CD14-positive monocyte (primary cell): ENCODE measurements at places on chromosomes 16 and 17.

DNA sequence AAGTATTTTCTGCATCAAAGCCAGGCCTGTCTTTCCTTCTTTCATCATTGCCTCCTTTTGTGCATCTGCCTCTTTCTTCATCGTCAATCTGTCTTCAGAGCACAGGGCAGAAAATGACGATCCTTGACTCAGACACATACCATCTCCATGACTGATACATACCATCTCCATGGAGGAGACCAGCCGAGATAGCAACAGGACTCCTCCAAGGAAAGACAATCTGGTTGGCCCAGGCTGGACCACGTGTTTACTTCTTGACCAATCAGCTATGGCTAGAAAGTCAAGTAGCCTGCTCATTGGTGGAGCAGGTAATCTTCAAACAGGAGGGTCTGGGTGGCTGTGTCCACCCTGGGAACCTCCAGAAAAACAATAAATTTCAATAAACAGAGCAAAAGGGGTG lies 164.6 kb downstream of the CPPED1 start:
- DNase-seq, result no peak

- no peak for DNase-seq
These were observed 5.6 kb downstream of the DECR2 start for GRCh38 chr16:407253-407652.

- DNase-seq, result no peak
These were observed 35.2 kb downstream of the TBX4 start for GRCh38 chr17:61487161-61487988.

- no peak for DNase-seq
These were observed 287.6 kb upstream of the CDH11 start for GRCh38 chr16:65409510-65409909.

GRCh38 chr17:42441371-42442195 lies 17.1 kb upstream of the ATP6V0A1 start:
- DNase-seq, result no peak

DNA sequence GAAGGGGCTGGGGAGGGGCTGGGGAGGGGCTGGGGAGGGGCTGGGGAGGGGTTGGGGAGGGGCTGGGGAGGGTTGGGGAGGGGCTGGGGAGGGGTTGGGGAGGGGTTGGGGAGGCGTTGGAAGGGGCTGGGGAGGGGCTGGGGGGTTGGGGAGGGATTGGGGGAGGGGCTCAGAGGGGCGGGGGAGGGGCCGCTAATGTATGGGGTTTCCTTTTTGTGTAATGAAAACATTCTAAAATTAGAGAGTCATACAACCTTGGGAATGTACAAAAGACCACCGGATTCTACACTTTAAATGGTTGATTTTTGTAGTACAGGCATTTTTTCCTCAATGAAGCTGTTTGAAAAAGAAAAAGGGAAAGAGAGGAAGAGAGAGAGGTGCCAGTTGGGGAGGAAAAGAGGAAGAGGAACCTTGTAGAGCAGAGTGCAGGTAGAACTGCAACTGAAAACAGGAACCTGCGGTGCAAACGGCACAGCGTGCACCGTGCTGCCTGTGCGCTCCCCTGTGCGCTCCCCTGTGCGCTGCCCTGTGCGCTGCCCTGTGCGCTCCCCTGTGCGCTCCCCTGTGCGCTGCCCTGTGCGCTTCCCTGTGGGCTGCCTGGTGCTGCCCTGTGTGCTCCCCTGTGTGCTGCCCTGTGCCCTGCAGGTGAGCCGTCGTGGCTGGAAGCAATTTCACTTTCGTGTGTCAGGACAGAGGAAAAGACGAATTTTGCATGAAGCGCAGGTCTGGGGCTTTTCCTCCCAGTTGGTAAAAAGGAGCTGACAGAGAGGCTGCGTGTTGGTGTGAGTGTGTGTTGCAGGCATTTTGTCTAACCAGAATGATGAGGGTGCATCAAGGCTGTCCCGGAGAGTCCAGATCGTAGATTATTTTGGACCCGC lies 40.8 kb downstream of the METRNL start:
- peak; percentile 89 for DNase-seq

DNA sequence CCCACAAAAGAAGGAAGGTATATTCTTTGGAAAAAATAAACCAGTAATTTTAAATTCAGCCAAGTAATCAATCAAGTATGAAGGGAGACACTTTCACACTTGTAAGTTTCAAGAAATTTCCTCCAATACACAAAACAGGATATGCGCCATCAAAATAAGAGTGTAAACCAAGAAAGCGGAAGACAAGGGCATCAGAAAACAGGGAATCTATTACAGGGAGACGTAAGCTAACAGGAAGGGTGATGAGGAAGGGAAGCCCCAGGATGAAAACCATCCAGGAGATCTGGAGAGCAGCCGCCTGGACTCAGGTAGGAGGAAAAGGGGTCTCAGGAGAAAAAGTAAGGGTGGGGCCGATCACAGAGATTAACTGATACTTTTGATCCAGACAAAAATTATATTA lies 31.8 kb upstream of the PITPNM3 start:
- no peak for DNase-seq

- no peak for DNase-seq
These were observed 4.2 kb downstream of the C16orf90 start for GRCh38 chr16:3490911-3491629.

DNA sequence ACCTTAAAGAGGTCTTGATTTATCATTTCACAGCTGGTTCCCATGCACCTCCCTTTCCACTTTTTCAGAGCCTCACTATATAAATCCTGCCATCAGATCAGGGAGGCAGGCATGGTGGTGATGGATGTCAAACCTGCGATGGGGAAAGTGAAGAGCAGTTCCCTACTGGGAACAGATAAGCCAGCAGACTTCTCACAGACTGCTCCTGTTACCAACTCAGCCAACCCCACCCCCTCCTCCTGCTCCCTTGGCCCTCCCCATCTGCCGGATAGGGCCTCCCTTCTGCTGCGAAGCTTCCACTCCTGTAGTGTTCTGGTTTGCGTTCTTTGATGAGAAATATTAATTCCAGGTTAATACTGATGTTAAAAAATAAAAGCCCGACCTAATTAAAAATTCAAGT lies 232.1 kb downstream of the STX8 start:
- DNase-seq, result no peak

GRCh38 chr17:82961366-82962162 lies 117.8 kb upstream of the METRNL start:
- no peak for DNase-seq

- no peak for DNase-seq
These were observed 70.8 kb downstream of the MMD start for GRCh38 chr17:55350825-55351205.

GRCh38 chr17:3043737-3044365 lies 19.6 kb downstream of the OR1D5 start:
- no peak for DNase-seq

- DNase-seq, result no peak
These were observed 1.7 kb upstream of the KPNA2 start for GRCh38 chr17:68033636-68034451.

DNA sequence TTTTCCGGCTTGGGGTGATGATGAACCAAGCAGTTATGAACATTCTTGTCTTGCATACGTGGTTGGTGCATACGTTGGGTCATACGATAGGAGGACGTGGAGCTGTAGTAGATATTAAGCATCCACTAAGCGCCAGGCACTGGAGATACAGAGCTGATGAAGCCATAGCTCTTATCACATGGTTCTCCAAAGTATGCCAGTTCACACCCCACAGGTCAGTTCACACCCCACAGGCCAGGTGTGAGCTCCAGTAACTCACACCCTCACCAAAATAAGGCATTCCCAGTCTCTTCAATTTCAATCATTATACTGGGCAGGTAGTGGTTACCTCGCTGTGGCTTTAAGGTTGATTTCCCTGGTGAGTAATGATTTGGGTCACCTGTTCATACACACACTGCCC lies 335.5 kb downstream of the FOXL1 start:
- no peak for DNase-seq

DNA sequence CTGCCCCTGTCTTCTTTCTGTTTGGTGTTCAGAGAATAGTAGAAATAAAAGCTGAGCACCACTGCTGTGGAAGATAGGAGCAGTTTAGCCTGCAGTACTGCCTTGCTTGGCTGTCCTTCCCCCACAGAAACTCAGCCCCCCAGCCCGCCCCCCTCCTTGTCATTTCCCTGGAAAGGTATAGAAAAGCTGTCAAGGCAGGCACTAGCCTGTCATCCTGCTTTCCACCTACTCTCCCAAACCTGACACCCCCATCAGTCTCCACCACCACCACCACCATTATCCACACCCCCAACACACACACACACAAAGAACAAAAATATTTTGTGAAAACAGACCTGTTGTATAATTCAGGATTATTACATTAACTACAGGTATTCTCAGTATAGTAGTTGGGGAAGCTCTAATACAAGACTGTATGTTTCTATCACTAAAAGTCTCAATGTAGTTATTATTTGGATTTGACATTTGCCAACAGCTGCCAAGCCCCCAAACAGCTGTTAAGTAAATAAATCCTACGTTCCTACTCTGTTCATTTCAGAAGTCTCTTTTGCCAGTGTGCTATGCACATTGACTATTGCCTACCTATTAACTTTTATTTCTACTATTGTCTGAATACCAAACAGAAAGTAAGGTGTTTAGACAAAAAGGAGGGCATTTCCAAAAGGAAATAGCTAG lies 128.8 kb downstream of the CYB561 start:
- no peak for DNase-seq

DNA sequence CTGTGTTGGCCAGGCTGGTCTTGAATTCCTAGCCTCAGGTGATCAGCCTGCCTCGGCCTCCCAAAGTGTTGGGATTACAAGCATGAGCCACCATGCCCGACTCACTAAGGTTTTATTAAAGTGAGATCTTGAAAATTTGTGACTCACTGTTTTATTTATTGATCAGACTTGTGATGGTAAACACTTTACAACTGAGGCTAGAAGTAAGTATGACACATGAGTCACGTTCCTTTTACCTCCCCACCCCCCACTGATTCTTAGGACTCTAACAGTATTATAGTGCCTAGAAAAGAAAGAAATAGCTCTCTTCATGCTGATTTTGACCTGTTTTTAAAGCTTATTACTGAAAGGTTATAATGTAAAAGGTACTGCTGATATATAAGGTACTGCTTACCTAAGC lies 160.6 kb downstream of the TANC2 start:
- DNase-seq, result no peak

DNA sequence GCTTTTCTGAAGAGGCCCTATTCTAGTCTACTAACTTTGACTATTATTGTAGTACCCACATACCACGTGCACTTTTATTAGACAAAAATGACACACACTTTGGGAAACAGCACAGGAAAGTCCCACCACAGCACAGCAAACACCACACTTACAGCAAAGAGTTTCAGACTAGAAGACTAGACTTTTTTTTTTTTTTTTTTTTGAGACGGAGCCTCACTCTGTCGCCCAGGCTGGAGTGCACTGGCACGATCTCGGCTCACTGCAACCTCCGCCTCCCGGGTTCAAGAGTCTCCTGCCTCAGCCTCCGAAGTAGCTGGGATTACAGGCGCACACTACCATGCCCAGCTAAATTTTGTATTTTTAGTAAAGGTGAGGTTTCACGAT lies 20.1 kb downstream of the YWHAE start:
- no peak for DNase-seq

- no peak for DNase-seq
These were observed 14.9 kb downstream of the CDIP1 start for GRCh38 chr16:4523686-4524085.

- no peak for DNase-seq
These were observed 146.4 kb downstream of the RBFOX3 start for GRCh38 chr17:79464318-79465010.

DNA sequence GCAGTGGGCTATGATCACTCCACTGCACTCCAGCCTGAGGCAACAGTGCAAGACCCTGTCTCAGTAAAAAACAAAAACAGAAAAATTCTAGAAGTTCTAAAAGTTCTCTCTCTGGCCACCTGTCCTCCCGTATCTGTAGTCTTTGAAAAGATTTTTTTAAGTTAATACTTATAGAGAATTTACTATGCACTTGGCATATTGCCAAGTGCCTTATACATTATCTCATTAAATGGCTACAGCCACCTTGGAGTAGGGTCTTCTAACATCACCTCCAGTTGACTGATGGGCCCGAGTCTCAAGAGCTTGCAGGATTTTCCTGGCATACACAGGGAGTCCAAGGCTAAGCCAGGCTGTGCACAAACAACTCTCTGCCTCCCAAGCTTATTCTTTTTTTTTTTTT lies 44.7 kb downstream of the TMEM186 start:
- DNase-seq, result no peak

- no peak for DNase-seq
These were observed 86.8 kb downstream of the NPIPB11 start for GRCh38 chr16:29319726-29320125.

- DNase-seq, result no peak
These were observed 646 bp downstream of the HIC1 start for GRCh38 chr17:2055292-2056205.

- DNase-seq, result peak; percentile 25
These were observed 52.0 kb upstream of the CCL2 start for GRCh38 chr17:34203018-34203638.

GRCh38 chr17:69122065-69122464 lies 19.6 kb downstream of the ABCA6 start:
- DNase-seq, result no peak

GRCh38 chr17:7836596-7837407 lies 2.8 kb downstream of the KDM6B start:
- DNase-seq, result peak; percentile 98

GRCh38 chr16:27175888-27176287 lies 27.4 kb upstream of the KDM8 start:
- DNase-seq, result no peak

- DNase-seq, result no peak
These were observed 95.6 kb upstream of the CDYL2 start for GRCh38 chr16:80899809-80900592.

GRCh38 chr17:40598619-40599467 lies 33.6 kb upstream of the CCR7 start:
- peak; percentile 16 for DNase-seq

DNA sequence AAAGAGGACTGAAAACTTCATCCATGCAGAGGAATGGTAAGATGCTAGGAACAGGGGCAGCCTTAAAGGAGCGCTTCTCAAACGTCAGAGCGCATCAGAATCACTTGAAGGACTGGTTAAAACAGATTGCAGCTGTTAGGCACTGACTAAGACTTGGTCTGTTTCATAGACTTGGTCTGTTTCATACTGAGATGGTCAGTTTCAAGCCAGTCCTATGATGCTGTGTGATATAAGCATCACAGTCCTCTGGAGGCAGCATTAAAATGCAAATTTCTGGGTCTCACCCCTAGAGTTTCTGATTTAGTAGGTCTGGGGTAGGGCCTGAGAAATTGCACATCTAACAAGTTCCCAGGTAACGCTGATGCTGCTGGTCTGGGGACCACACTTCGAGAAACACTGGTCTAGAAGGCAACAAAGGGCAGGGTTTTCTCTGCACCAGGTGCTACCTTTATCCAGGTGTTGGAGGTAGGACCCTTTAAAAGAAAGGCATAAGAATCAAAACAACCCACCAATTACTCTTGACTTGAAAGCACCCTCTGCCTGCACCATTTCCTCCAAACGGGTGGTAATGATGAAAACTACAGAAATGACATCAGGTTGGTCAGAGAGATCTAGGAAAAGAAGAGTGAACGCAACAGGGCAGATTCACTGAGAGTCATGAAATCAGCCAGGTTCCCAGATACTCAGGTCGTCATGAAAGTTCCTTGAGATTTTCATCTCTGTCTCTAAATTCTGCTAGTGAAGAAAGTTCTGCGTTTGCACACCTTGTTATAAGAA lies 95.0 kb upstream of the RCVRN start:
- no peak for DNase-seq

- no peak for DNase-seq
These were observed 6.5 kb upstream of the NCBP3 start for GRCh38 chr17:3852561-3852960.

- peak; percentile 15 for DNase-seq
These were observed at the start of gene PIGQ for GRCh38 chr16:569445-570254. PIGQ (plus strand) TSS chr16:569968; CDS start chr16:574075, 4,107 bp downstream.
